ENCODE measurements at places on chromosomes 1 and 21.

GRCh38 chr1:29785554-29785953 lies 549.2 kb downstream of the PTPRU start:
- no peak for DNase-seq

DNA sequence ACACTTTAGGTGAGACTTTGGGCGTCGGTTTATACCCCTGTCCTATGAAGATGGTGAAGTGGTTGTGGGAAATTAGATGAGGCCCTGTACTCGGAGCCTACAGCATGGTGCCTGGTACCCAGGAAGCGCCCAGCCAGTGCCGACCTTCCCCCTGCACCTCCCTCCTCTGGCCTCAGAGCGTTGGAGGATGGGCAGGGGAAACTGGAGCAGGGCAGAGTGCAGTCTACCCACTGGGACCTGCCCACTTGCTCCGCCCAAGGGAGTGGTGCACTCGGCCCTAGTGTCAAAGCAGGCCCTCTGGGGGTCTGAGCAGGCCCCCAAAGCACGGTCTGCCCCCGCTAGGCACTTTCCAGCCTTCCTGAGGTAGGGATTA lies 13.0 kb upstream of the TTC22 start:
- no peak for DNase-seq

DNA sequence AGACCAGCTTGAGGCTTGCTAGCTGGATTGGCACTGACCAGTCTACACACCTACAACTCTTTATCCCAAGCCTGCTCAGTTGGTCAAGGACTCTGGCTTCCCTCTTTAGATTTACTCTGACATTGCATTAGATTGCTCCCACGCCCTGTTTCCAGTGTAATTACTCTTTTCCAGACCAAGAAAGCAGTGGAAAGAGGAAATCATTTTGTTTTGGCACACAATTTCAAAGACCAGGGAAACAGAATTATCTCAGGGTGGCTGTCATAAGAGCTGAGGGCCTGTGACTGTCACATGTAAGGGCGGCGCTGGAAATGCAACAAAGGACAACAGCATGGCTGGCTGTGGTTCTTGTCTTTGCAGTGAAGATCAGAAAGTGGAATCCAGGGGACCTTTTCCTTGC lies 302.7 kb downstream of the HHAT start:
- no peak for DNase-seq

DNA sequence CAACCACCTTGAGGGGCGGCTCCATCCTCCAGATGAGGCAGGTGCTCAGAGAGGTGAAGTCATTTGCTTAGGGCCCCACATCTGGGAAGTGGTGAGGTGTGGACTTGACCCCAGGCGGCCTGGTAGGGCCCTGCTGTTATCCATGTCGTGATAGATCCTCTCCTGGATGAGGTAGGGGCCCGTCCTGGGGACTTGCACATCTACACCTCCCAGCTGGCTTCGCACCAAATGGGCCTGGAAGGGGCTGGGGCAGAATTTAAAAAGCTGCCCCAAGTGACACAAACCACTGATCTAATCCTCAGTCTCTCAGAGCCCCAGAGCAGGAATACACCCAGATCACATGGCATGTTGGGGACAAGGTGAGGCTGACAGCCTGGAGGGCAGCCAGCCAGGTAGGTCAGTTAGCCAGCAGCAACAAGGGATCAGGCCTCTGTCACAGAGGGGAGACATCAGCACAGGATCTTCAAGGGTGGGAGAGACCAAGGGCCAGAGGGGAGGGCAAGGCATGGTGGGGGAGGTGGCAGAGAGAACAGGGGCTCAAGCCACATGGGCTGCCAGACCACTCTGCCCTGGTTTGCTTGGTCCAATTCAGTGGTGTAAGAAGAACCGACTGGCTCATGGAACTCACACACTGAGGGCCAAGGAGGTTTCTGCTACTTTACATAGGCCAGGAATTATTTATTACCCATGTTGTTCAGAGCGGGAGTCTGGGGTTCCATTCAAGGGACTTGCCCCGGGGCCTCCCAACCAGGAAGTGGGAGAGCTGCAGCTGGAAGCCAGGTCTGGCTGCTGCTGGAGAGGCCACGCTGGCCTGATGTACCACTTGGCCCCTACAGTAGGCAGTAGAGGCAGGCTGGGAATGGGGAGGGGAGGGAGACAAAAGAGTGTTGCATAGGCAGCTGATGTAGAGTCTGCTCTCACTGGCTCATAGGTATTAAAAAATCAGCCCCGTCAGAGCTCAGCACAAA lies 12.1 kb downstream of the LRP8 start:
- DNase-seq, result no peak

DNA sequence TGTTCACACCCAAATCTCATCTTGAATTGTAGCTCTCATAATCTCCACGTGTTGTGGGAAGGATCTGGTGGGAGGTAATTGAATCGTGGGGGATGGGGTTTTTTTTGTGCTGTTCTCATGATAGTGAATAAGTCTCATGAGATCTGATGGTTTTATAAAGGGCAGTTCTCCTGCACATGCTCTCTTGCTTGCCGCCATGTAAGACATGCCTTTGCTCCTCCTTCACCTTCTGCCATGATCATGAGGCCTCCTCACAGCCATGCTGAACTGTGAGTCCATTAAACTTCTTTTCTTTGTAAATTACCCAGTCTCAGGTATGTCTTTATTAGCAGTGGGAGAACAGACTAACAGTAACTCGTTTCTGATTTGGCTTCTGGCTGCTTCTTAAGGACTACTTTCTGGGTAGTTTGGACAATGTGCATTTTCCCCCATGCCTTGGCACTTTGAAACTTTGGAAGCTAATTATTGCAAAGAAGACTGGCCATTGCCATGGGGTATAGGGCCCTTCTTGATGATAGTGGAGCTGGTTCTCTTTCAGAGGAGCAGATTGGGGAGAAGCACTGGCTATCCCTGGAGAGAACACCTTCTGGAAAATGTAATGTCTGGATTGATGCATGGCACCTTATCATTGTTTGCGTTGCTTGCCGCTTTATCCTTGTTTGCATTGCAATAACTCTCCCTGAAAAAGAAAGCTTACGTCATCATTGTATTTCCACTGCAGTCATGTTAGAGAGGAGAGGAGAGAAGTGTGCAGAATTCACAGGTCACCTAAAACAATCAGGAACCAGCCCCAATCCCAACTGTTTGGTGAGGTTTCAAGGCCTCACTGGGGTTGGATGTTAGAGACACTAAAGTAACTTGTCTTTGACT lies 5.9 kb downstream of the CNIH3 start:
- no peak for DNase-seq

DNA sequence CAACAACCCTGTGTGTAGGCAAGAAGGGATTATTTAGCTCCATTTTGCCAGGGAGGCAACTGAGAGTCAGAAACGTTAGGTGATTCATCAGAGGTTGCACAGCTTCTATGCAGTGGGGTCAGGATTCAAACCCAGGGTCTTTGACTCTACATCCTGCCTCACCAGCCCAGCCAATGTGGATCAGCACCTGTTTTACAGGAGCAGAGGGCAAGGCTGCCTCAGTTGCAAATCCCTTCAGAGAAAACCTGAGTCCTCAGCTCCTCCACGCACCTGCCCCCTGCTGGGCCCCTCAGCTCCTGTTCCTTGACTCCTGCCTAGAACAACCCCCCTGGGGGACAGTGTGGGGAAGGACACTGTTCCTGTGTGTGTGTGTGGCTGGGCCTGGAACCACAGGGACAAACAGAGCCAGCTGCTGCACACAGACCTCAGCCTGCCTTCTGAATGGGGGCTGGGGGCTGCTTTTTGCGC lies 61.6 kb downstream of the LRRN2 start:
- no peak for DNase-seq

- no peak for DNase-seq
Observed at GRCh38 chr1:4115191-4115900, 215.3 kb upstream of the C1orf174 start.

DNA sequence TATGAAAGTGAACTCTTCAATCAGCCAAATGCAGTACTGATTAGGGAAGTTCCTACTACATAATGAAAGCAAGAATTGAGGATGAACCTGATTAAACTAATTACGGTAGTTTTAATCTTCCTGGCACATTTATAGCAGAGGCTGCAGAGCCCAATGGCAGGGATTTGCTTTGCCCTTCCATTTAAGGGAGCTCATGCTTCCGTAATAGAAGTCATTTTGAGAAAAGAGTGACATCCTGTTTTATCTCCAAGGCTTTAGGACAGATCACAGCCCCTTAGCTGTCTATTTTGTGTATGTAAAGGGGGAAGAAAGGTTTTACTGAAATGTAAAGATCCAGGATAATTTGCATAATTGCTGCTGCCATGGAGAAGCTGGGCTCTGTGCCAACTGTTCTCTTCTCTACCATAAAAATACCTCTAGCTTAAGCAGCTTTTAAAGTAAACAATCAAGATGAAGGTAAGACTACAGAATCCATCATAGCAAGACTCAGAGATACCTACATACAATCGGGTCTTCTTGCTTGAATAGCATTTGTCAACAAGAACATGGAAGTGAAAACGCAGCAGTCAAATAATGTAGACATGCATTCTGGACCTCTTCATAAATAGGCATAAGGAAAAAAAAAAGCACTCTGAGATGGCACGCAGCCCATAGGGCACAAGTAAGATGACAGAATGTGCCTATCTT lies 62.5 kb downstream of the ASH1L start:
- no peak for DNase-seq

Measured in effector memory CD8-positive, alpha-beta T cell (primary cell).